ENCODE measurements at places on chromosomes 6 and 20. TPM values are rescaled to one million over a fixed set of nuclear protein-coding genes. Genes with fewer than 3 reads are reported as not detected.

Gene PPP1R3G
- 1.3 TPM for total RNA-seq

Gene EPB41L2
- total RNA-seq, result 64.5 TPM

Gene PRSS35
- total RNA-seq, result 2.5 TPM

Gene VEGFA
- total RNA-seq, result 44.1 TPM

Gene LRP11
- 29.1 TPM for total RNA-seq

Gene SLC44A4
- not detected for total RNA-seq
